ENCODE measurements at places on chromosomes 7 and 10.

- DNase-seq, result no peak
Measured at GRCh38 chr10:132151951-132152505, 34.7 kb upstream of the DPYSL4 start.

DNA sequence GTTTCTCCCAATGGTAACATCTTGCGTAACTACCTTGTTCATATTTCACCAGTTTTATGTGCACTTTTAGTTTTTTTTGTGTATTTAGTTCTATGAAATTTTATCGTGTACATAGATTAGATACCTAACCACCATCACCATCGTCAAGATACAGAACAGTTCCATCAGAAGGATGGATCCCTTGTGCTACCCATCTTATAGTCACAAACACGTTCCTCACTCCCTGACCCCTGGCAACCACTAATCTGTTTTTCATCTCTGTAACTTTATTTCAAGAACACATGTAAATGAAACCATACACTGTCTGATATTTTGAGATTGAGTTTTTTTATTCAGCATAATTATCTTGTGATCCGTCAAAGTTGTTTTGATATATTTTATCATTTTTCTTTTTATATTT is 29.9 kb downstream of the FANK1 start:
- DNase-seq, result no peak

DNA sequence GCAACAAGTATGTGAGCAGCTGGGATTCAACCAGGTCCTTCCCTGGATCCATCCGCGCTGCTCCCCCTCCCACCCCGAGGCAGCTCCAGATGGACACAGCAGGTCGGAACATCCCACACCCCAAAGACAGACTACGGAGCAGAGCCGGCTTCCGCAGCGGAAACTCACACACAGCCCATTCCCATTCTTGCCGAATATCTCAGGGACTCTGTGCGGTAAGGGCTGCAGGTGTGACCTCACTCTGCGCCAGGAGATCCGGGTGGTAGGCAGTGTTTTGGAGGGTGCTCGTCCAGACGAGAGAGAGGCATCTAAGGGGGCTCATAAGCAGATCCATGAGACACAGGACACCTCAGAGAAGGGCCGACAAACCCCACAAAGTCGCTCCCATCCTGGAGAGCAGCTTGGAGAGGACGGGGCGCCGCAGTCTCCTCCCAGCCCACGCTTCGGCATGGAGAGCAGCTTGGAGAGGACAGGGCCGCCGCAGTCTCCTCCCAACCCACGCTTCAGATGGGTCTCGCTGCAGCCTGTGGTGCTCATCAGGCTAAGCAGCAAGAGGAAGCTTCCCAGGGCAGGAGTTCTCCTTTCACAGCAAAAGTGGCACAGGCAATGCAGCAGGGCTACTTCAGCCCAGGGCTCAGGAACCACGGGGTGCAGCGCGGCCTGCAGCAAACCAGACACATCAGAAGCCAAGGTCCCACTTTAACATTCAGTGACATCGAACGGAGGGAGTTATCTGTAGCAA is 179.9 kb downstream of the DIP2C start:
- DNase-seq, result no peak

DNA sequence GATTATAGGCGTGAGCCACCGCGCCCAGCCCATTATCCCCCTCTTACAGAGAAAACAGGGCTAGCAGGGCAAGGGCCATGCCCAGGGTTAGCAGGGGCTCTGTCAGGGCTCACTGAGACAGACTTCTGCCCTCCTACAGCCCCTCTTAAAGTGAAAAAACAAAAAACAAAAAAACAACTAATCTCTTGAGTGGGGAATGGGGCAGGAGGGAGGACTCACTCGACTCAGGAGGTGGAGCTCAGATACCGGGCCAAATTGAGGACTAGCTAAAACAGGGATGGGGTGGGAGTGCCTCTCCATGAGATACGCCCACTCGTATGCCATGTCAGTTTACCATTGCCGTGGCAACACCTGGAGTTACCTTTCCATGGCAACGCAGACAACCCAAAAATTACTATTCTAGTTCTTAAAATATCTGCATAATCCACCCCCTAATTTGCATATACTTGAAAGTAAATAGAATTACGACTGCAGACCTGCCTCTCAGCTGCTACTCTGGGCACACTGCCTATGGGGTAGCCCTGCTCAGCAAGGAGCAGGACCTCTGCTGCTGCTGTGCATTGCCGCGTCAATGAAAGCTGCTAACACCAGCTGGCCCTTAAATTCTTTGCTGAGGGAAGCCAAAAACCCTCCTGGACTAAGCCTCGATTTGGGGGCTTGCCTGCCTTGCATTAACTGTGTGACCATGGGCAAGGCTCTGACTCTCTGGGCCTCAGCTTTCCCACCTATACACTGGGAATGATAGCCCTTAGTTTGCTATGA is 13.4 kb downstream of the SSC4D start:
- DNase-seq, result no peak

- DNase-seq, result no peak
Measured at GRCh38 chr7:4830176-4830575, 31.7 kb downstream of the PAPOLB start.

Data from stimulated activated CD8-positive, alpha-beta memory T cell treated with anti-CD3 and anti-CD28 coated beads, Interleukin-15, amount 100 ng/mL, for 24 hours (primary cell).